ENCODE measurements at places on chromosomes 7 and 10.

DNA sequence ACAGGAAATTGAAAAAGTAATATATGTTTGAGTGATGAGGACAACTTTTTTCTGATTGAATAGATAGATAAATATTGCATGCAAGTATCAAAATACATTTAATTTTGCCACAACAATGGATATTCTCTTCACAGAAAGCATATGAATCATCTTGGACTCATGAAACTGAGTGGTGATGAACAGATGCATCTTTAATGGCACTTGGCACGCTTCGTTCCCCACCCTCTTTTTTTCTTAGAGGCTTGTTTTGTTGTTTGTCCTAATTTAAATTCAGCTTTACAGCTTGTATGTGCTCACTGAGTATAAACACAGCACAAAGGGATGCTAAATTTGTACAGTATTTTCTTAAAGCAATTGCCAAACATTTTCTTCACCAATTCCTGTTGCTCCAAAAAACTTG is 145.0 kb upstream of the YAE1 start:
- no peak for DNase-seq

- DNase-seq, result no peak
Observed at GRCh38 chr10:56349611-56350010, 11.4 kb downstream of the ZWINT start.

- DNase-seq, result no peak
Observed at GRCh38 chr7:130953196-130953595, 219.2 kb upstream of the KLF14 start.

- no peak for DNase-seq
Observed at GRCh38 chr7:133529861-133530260, 277.0 kb downstream of the EXOC4 start.

- no peak for DNase-seq
Observed at GRCh38 chr7:28903730-28904577, 54.2 kb downstream of the TRIL start.

GRCh38 chr10:132721725-132722124 is 64.2 kb downstream of the NKX6-2 start:
- DNase-seq, result no peak

- no peak for DNase-seq
Observed at GRCh38 chr10:132711613-132712121, 74.3 kb downstream of the NKX6-2 start.

Measured in NCI-H2107 (cell line).